ENCODE measurements at places on chromosomes 16 and 17.

- no peak for DNase-seq
These were observed 218 bp downstream of the TNRC6C start for GRCh38 chr17:77958716-77959125.

DNA sequence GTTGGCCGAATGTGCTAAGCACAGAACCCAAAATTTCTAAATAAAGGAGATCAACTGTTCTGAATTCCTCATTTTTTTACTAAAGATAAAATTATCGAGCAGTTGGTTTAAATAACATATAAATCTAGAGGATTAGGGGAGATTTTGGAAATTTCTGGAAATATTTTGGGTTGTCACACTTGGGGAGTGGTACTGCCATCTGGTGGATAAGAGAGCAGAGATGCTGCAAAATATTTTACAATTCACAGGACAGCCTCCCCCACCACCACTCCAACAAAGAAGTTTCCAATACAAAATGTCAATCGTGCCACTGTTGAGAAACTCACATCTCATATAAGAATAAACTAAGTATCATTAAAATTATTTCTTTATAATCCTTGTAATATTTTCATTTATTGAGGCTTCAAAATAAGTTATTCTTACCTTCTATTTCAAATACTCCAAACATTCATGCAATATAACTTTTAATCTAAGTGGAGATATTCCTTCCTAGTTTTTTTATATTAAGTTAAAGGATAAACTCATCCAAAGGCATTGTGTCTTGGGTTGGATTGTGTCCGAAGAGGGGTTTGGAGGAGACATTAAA is 17.0 kb upstream of the ABCA8 start:
- DNase-seq: peak; percentile 30

DNA sequence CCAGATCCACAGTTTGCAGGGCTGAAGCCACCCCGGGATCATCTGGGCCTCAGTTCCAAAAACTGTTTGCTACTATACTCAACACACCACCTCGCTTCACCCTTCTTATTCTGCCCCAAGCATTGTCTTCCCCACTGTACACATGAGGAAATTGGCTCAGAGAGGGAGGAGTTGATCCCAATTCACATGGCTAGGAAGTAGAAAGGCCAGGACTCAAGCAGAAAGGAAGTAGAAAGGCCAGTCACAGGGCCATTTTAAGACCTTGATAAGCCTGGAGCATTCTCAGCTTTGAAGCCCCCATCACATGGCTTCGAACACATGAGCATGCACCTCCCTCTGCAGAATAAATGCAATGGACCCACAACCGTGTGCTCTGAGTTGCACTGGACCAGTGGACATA is 7.7 kb upstream of the PRSS22 start:
- DNase-seq: peak; percentile 23

DNA sequence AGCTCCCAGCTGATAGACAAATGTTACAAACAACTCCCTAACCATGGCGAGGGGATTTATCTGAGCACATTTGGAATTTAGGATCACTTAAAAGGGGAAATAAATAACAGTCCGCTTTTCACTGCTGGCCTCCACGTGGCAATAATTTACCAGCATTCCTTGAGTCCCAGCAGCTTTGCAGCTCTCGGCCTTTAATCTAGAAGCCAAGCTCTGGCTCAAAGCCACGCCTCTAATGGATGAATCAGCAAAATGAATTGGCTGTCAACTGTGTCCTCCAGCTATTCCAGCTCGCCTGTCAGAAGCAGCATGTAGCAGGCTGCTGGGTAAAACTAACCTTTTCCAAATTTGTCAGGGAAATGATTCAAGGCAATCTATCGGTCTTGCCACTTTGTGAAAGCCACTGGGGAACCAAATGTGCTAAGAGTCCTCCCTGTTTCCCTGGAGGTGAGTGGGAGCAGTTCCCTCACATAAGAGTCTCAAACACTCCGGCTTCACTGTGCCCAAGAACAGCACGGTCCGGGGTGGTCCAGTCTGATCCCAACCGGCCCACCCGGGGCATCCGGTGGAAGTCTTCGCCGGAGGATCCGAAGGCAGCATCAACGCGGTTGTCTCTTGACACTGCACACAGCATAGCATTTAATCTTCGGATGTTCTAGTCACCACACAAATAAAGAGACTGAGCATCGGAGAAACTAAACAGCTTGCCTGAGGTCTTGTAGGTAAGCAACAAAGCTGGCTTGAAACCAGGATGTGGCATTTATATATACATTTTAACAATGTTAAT is 143.3 kb downstream of the PARN start:
- peak; percentile 27 for DNase-seq

DNA sequence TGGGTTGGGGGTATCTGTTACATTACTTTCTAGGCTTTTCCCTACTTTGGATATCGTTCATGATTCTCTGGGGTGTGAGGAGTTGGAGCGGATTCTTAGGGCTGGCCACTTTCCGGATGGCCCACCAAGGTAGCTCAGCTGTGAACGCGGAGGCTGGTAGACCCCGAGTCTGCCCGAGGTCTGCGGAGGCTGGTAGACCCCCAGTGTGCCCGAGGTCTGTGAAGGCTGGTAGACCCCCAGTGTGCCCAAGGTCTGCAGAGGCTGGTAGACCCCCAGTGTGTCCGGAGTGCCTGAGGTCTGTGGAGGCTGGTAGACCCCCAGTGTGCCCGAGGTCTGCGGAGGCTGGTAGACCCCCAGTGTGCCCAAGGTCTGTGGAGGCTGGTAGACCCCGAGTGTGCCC is 99.2 kb upstream of the ZNF469 start:
- no peak for DNase-seq

DNA sequence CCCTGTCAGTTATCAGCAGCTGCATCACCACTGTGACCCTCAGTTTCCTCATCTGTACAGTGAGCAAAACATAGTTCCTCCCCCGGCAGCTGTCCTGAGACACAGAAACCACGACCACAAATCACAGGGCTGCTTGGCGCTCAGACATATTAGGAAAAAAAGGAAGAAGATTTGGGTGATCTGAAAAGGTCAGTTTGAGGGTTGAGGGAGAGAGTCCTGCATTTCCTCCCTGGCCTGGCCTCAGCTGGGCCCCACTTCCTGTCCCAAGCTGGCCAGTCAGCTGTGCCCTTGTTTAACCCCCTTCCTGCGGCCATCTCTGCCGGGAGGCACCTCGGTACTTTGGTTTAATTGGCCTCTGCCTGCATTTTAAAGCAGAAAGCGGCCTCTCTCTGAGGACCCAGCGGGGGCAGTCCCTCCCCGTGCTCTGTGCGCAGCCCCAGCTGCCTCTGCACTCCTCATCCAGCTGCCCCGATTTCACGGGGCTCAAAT is 24.0 kb upstream of the CIBAR2 start:
- DNase-seq: peak; percentile 96

DNA sequence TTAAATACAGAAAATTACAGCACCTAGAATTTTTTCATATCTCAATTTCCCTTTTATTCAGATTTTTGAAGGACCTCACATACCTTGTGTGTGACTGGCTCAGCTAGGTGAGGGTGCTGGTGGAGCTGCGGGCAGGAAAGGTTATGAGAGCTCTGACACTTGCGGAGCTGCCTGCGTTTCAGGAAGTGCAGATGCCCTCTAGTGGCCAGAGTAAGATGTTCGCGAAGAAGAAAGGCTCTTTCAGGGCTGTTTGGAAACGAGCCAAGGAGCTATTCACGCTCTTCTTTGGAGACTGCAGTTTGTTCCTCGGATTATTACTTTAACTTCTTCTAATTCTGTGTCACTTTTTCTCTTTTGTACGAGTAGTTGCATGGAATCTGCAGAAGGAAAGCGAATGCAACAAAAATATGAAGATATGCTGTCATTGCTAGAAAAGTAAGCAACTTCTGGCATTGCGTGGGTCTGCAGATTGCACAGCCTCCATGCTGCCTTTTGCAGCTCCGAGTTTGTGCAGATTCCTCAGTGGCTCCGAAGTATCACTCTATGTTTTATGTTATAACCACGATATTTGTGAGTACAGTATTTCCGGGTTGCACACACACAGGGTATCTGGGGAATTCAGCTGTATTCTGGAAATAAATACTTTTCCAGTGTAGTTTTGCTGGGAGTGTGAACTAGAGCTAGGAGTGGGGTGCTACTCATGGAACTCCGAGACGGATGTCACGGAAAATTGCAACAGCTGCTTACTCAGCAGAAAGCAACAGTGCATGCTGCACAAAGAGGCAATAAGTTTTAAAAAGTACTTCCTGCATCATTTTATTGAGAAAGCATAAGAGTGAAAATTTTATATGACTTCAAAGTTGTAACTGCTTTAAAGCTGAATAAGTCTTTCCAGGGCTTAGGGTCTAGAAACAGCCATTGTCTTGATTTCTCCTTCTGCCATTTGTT is 46.3 kb downstream of the DNAH9 start:
- peak; percentile 68 for DNase-seq

- DNase-seq: peak; percentile 20
These were observed 68.6 kb downstream of the CCT6B start for GRCh38 chr17:34892461-34893249.

GRCh38 chr16:2432286-2432685 is 3.0 kb downstream of the CCNF start:
- no peak for DNase-seq

DNA sequence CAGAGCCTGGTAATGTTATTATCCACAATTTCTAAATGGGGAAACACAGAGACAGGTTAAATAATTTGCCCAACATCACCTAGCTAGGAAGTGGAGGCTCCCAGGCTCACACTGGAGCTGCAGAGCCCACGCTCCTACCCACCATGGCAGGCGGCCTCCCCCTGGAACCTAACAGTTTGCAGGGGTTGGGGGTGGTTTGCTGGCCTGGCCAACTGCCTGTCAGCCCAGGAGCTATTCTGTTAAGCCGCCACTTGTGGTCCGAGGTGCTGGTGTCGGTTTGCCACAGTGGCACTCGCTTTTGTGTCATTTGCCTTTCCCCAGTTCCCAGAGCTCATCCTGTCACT is 3.6 kb downstream of the PRCD start:
- DNase-seq: no peak

DNA sequence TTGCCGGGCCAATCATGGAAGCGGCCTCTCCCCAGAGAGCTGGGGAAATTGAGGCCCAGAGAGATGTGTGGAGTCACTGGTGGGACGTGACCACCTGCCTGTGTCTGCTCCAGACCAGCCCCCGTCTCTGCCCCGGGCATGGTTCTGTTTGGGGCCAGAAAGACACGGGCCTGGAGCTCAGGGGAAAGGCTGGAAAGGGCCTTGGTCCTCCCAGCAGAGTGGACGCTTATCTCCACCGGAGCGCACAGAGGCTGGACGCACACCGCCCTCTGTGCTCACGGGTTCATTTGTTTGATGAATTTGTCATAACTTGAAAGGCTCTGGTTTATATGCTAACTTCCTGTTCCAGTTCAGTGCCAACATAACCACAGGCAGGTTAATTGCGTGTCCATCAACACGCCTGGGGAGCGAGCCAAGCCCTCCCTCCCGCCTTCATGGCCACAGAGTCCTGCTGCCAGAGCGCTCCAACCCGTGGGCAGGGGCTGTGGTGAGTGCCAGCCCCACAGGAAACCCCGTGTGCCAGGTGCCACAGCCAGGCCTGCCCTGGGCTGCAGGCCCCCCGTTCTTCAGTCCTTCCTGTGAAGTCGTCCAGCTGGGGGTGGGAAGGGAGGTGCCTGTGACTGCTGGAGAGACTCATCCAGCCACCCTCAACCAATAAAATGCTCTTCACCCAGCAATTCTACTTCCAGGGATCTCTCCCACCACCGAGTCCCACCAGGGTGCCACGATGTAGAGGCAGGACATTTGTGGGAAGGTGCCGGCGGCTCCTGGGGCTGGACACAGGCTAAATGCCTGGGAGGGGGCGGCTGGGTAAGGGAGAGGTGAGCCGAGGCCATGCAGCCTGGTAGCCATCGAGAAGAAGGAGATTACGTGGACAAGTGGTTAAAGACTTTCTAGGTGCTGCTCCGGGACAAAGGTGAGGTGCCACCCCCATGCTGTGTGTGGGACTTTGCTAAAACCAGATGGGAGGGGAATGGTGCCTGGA is 29.4 kb upstream of the BAHCC1 start:
- peak; percentile 47 for DNase-seq
